NCI-H2029 (cell line): ENCODE measurements at places on chromosomes 4 and X.

DNA sequence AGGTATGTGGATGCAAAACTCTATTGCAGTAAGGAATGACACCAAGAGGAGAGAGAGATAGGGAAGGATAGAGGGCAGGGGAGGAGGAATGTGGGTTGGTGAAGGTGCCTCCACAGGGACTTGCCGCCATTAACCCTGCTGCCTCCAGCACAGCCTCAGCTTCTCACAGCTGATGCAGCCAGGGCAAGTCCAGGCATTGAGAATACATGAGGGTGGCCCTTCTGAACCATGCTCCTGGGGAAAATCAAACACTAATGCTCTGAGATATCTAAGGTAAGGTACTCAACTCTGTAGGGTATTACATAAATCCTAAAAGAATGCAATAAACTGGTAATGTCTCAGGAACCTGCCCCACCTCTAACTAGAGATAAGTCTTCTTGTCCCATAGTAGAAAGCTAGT, 28.7 kb downstream of the UGT2B7 start:
- DNase-seq, result no peak

DNA sequence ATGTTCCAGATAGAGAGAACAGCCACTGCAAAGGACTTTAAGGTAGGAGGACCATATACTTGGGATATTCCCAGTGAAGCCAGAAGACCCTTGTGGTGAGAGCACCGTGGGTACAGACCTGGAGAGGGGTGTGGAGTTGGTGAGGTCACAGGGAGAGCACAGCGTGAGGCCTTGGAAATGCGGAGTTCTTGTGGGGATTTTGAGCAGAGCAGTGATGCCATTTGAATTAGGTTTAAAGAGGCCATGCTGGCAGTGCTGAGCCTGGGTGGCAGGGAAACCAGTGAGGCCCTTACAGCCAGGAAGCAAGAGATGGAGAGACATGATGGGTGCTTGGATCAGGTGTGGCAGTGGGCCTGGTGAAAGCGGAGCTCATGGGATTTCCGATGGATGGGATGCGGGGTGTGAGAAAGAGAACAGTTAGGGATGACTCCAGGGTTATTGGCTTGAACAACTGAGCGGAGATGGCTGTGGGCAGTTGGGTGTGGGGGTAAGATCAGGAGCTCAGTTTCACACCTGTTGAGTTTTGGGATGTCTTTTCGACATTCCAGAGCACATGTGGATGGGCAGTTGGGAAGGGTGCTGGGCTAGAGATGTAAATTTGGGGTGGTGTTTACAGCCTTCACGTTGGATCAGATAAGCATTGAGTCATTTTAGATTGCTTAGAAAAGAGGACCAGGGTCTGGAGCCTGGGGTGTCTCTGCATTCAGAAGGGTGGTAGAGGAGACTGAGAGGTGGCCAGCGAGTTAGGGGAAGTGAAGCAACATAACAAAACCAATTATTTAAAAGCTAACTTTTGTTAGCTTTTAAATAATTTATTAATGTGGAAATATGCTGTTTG, 68.9 kb downstream of the TMEM131L start:
- no peak for DNase-seq

DNA sequence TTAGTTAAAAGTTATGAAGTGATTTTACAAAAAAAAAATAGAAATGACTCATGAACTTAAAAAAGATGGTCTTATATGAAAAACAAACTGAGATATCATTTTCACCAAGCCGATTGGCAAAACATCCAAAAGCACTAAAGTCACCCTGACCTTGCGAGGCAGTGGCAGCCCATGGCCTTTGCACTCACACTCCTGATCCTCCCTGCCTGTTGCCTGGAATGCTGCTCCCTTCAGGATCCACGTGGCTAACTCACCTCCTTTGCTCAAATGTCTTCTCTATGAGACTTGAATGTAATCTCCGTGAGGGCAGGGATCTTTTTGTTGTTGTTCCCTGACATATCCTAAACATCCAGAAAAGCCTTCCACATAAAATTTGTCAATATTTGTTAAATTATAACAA, 106.4 kb downstream of the RAPGEF2 start:
- DNase-seq, result no peak

- no peak for DNase-seq
Measured at GRCh38 chrX:15786915-15787314, 3.4 kb upstream of the ZRSR2 start.

DNA sequence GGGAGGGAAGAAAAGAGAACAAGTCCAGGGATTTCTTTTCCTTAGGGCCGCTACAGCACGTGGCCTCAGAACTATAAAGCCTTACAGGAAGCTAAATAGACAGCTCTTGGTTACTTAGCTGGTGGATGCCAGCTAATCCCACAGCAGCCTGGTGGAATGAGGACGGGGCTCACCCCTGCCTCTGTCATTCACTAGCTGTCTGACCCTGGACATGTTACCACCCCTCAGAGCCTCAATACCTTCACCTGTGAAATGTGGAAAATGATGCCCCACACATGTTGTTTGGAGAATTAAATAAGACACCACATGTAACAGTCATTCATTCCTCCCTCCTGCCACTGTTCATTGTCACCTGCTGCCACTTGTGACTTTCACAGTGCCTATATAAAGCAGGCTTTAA, 15.7 kb downstream of the CCKAR start:
- DNase-seq, result no peak

- no peak for DNase-seq
Measured at GRCh38 chr4:118346495-118346894, 6.3 kb downstream of the PRSS12 start.

GRCh38 chr4:83223781-83224180, 60.8 kb downstream of the COQ2 start:
- DNase-seq, result no peak

GRCh38 chr4:40186665-40187014, 10.2 kb upstream of the RHOH start:
- no peak for DNase-seq

DNA sequence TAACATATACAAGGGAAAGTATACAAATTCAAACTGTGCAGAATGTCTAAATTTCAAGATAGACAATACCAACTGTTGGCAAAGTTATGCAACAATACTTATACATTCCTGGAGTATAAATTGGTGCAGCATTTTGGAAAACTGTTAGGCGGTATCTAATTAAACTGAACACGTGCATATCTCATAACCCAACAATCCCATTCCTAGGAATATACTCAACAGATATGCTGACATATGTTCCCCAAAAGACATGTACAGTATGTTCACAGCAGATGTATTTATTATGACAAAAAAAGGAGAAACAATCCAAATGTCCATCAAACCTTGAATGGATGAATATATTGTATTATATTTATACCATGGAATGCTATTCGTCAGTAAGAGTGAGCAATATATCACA, 16.4 kb upstream of the FAM9B start:
- DNase-seq, result no peak

- DNase-seq, result no peak
Measured at GRCh38 chrX:126557151-126557550, 4.5 kb upstream of the DCAF12L1 start.
